ENCODE measurements at places on chromosomes 11 and 22. TPM values are rescaled to one million over a fixed set of nuclear protein-coding genes. Genes with fewer than 3 reads are reported as not detected.

DNA sequence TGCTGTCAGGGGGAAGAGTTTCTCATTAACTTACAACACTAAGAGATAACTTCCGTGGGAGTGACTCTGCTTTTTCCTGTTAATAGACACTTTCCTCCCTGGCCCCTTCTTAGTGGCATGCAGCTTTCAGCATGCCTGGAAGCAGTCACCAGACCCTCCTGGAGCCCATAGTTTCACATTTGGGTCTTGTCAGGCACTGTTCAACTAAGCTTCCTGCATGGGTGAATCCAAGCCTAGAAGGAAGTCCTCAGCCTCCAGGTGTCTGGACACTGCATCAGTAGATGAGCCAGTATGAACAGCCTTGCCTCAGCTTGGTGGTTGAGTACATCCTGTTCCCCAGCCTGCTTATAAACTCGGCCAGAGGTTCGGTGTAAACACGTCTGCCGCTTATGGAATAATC lies 68.1 kb downstream of the PPP6R3 start:
- peak overlapping the region; percentile 82 for H3K27ac ChIP-seq
- peak overlapping the region; percentile 31 for H3K4me3 ChIP-seq
- no peaks in the 10 kb centered on the region for H3K27me3 ChIP-seq
- peaks cover 49% of the 10 kb centered on the region for H3K4me1 ChIP-seq
- DNase-seq = no peak
- peaks cover 17% of the 10 kb centered on the region for H3K36me3 ChIP-seq

DNA sequence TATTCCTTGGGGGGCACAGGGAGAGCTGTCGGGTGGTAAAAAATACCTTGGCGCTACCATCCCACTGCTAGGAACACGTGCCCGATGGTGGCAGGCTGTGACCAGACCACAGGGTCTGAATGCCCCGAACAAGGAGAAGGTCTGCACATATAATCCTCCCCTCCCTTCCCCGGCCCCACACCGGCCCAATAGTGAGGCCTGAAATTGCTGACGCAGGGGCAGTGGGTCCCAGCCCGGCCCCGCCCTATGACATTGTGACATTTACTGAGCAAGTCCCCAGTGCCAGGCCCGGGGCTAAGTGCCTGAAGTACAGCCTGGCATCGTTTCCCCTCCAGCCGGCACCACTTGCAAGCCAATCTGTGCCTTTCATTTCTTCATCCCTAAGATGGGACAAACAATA lies 19.5 kb downstream of the MN1 start:
- H3K4me1 ChIP-seq = peaks cover 37% of the 10 kb centered on the region
- DNase-seq = no peak
- no peak overlapping the region for H3K27ac ChIP-seq

SLC22A6 gene
- not detected for total RNA-seq

DNA sequence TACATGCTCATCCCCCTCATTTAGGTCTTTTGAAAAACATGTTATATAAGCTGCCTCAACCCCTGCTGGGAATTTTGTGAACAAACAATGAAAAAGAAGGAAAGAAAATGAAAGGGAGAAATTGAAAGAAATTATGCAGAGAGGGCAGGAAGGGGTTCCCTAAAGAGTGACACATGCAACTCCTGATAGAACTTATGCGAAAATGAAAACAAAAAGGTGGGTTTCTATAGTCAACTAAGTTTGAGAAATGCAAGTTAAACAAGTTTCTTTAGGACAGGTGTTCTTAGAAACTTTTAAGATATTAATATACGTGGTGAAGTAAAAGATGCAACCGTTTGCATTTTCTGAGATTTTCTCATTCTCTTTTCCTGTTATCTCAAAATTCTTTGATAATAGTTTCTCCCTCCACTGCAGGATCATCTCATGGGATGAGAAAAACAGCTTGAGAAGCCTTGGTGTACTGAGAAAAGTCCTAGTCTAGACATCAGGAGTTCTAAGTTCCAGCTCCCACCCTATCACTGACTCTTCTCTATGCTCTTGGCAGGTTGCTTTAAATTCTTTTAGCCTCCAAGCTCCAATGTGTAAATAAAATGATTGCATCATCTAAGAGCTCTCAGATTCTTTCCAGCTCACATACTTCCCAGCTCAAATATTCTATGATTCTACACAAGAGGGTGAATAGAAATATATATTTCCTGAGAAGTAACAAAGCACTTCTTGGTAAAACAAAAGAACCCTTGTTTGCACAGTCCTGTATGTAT lies 109.2 kb downstream of the FAM76B start:
- H3K27ac ChIP-seq = no peak overlapping the region
- no peak for DNase-seq
- no peaks in the 10 kb centered on the region for H3K36me3 ChIP-seq
- peaks cover 3% of the 10 kb centered on the region for H3K4me1 ChIP-seq

- peaks cover 17% of the 10 kb centered on the region for H3K36me3 ChIP-seq
- peaks cover 2% of the 10 kb centered on the region for H3K27me3 ChIP-seq
- H3K4me3 ChIP-seq = no peak overlapping the region
- no peak for DNase-seq
- H3K27ac ChIP-seq = no peak overlapping the region
Observed at GRCh38 chr11:34910817-34911216, 5.4 kb downstream of the APIP start.

CYTH4 gene
- total RNA-seq = 0.33 TPM

- no peaks in the 10 kb centered on the region for H3K36me3 ChIP-seq
- no peak overlapping the region for H3K4me3 ChIP-seq
Observed at GRCh38 chr22:32628628-32629572, 154.3 kb downstream of the FBXO7 start.

MDK gene
- total RNA-seq = 553 TPM

DNA sequence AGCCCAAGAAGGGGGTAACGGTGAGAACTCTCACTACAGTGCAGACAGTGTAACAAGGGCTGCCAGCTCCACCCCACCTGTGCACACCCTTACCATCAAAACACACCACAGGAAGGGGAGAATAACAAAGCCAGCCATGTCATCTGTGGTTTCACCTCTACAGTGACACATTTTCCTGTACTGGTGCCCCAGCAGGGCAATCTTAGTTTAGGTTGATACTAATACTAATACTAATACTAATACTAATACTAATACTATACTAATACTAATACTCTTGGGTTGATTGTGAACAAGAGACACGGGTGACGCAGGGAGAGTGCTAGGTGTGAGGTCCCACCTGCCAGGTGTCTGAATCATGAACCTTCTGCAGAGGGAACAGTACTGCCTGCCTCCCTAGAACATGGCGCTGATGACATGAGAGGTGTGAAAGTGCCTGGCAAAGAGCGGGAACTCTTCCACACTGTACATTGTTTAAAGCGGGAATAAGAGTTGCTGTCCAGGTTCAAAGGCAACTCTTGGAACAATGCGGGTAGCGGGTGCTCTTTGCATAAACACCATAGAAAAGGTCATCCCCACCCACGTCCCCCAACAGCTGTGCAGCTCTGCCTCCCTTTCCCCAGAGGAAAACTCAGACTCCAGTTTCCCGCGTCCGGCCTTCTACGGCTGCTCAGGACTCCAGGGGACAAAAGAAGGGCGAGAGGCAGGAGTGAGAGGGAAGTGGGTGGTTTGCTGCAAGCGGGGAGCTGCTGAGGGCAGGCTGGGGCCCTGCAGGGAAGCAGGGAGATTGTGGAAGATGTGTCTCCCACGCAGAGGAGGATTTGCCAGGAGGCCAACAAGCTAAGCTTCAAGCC lies 25.0 kb upstream of the TMPRSS4 start:
- no peak for DNase-seq
- H3K27me3 ChIP-seq = peaks cover 3% of the 10 kb centered on the region
- H3K4me3 ChIP-seq = no peak overlapping the region

CASP4 gene
- not detected for total RNA-seq

DNA sequence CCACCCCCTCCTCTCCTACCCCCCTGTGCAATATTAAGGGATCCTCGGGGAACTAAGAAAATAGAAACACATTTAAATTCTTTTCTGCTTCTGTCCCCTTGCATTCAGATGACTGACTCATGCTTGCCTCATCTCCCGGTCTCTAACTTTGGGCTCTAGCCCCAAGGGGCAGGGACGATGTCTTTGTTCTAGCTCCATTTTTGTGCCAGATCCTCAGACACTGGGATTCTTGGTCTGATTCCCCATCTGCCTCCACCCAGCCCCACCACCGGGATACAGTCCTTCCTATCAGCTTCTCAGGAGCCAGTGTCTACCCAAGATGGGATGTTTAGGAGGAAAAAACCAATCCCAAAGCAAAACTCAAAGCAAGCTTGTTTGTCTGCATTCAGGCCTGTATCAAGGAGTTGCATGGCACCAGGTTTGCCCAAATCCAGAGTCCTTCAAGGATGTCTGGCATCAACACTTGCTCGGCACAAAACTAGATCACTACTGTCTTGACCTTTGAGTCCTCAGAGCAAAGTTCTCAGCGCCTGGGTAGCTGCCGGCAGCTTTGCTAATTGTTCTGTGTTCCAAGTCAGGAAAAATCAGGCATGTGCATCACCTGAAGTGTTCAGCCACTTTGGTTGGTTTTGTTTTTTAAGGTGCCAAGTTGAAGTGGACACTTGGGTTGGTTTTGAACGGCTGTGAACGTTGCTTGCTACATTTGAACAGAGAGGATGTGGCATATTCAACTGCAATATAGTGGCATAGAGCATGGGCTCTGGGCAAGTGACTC lies 212.8 kb downstream of the DSCAML1 start:
- no peak for DNase-seq
- H3K4me1 ChIP-seq = no peaks in the 10 kb centered on the region
- no peak overlapping the region for H3K27ac ChIP-seq
- H3K27me3 ChIP-seq = peaks cover 6% of the 10 kb centered on the region

BTBD18 gene
- not detected for total RNA-seq

DNA sequence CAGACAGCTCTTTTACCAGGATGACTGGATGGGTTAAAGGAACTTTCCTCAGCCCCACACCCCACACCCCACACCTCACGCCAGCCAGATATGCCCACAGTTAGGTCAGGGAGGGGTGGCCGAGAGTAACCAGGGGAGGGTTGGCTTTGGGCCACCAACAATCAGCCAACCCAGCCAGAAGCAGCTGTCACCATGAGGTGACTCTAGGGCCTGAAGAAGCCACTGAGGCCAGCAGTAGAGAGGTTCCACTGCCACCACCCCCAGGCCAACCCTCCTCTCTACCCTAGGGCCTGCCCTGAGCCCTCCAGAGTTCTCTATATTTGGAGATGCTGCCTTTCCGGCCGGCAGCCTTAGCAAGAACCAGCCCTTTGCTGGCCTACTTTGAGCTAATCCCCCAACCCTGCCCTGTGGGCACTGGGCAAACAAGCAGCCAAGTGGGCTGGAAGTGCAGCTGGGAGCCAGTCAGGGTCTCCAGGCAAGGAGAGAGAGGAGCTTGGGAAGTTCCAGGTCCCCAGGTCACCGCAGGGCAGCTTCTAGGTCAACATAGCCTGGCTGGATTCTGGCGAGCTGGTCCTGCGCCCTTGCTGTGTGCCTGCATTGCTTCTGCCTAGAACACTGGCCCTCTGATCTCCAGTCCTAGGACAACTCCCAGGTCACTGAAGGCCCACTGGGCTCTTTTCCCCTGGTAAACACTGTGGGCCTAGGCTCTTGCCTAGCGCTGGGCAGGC lies 12.0 kb upstream of the SYT8 start:
- peaks cover 9% of the 10 kb centered on the region for H3K36me3 ChIP-seq
- H3K27me3 ChIP-seq = peaks cover 17% of the 10 kb centered on the region
- no peak overlapping the region for H3K27ac ChIP-seq
- no peak overlapping the region for H3K4me3 ChIP-seq

DNA sequence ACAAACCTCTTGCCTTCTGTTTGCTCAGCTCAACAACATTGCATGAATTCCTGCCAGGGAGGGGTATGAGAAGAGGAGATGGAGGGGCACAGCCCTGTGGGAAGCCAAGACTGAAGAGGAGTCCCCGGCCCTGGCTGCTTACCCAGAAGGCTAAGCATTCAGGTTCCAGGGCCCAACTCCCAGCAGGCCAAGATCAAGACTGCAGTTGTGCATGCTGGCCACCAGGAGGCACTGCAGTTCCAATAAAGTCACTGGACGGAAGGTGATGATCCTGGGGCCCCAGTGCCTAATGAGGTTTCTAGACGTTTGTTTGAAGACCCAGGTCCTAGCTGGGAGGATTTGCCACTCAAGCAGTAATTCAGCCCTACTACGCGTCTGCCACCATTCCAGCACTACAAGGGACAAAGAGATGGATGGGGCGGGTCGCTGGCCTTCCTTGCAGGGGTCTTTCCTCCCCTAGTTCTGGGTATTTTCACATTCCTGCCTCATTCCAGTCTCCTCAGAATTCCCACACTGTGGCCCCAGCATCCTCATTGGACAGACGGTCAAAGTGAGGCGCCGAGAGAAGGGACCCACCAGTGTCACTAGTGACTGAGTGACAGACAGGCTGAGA lies 23.6 kb downstream of the ALX4 start:
- no peaks in the 10 kb centered on the region for H3K4me1 ChIP-seq
- no peaks in the 10 kb centered on the region for H3K36me3 ChIP-seq
- H3K27me3 ChIP-seq = peaks cover 6% of the 10 kb centered on the region
- no peak overlapping the region for H3K27ac ChIP-seq
- peak; percentile 75 for DNase-seq

MICAL2 gene
- total RNA-seq = 21.7 TPM

DNA sequence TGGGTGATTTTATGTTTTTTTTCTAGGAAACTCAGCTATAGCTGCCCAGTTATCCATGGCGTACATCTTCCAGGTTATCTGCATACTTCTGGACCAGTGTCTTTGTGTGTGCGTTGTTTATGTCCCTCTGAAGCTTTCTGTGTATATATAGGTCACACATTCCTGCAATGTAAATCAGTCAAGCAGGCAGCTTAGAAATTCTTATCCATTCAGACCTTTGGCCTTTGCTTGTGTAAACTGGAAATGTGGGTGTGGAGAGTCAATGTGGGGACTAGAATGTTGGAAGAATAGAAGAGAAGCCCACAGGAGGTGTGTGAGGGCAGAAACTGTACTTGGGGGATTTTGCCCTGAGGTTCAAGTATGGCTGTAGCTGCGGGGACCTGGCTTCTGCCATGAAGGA lies 51.7 kb downstream of the BARX2 start:
- H3K36me3 ChIP-seq = no peaks in the 10 kb centered on the region
- no peak overlapping the region for H3K27ac ChIP-seq
- no peak for DNase-seq
- H3K4me3 ChIP-seq = no peak overlapping the region

DNA sequence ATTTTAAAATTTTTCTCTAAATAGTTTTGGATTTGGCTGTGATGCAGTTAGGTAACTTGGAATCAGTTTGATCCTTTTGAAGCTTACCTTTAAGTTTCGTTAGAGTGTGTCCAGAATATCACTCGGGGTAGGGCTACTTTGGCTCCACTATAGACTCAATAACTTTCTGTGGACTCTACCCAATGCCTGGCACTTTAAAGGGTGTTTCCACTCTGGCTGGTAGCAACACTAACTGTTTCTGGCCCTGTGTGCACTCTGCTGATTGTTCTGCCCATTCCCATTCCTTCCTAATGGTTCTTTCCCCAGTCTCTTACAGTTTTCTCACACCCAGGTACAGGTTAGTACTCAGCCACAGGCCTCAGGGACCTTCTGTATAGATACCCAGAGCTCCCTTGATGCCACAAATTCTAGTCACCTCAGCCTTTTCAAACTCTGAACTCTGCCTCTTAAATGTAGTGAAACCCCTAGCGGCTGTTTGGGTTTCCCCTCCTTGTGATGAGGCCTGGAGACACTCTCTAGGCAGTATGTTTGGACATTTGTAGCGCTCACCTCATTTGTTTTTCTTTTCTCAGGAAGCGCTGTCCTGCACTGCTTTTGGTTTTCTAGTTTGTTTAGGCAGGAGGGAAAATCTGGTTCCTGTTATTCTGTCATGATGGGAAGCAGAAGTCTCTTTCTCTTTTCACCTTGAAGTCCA lies 16.8 kb downstream of the CUL5 start:
- peaks cover 3% of the 10 kb centered on the region for H3K36me3 ChIP-seq
- peak; percentile 36 for DNase-seq
- peaks cover 4% of the 10 kb centered on the region for H3K27me3 ChIP-seq
